ENCODE measurements at places on chromosomes 13 and 19. TPM values are rescaled to one million over a fixed set of nuclear protein-coding genes. Genes with fewer than 3 reads are reported as not detected.

DNA sequence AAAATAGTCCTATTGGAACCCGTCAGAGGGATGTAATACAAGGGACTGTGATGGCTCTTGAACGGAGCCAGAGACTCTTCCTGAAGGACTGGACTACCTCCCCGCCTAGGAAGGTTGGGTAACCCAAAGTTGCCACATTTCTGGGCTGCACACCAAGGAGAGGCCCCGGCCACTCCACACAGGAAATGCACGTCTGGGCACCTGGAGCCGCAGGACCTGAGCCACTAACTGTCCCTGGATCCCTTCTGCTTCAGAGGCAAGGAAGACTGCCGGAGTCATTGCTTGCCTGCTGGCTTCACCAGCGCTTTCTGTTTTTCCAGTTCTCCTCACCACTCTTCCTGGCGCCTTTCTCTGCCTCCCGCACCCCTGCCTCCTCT, 1.2 kb upstream of the FLT1 start:
- DNase-seq, result no peak

Gene ANGPTL4
- 2.3 TPM for total RNA-seq

Gene ZNF527
- total RNA-seq, result 3.7 TPM

DNA sequence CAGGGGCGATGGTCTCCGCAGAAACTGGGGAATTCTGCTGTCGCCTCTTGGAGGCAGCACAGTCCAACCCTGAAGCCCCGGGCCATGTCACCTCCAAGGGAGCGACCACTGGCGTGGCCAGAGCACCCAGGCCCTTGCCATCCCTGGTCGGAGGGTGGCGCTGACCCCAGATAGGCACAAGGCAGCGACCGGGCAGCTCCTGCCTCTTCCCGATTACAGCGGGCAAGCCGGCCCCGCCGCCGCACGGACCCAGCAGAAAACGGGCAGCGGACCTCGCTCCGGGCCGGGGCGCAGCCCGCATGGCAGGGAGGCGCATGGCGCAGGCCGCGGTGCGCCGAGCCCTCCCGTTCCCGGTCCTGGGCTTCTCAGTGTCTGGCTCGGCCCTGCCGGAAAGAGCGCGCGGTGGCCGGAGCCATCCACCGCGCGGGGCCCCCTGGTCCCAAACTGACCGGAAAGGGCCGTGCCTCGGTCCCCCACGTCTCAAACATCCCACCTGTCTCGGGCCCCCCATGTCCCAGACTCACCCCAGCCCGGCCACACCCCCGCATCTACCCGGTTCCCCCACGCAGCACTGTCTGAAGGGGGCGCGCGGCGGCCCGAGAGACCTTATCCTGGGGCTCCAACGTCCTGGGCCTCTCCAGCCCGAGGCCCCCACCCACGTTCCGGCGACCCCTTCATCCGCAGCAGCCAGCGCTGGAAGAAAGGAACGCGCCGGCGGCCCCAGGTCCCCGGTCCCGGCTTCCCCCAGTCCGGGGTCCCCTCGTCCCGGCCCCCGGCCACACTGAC, 727 bp downstream of the CERS1 start:
- peak; percentile 80 for DNase-seq

Gene SLC25A30
- 7.4 TPM for total RNA-seq

Gene LAIR1
- total RNA-seq, result not detected

DNA sequence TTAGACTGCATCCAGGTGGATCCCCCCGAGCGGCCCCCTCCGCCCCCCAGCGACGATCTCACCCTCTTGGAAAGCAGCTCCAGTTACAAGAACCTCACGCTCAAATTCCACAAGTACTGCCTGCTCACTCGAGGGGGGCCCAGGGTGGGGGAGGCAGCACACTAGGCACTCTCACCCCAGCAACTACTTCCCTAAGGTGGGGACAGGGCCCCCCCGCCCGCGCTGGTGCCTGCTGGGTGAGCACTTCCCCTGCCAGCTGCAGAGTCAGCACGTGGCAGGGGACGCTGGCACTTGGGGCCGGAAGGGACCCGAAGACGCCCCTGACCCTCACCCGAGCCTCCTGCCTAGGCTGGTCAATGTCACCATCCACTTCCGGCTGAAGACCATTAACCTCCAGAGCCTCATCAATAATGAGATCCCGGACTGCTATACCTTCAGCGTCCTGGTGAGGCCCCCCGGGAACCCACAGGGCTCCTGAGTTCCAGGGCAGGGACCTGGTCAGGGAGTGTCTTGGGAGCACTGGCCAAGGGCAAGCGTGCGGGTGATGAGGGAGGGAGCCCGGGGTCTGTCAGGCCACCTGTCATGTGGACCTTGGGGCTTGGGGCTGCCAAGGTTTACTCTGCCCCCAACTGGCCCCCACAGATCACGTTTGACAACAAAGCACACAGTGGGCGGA, 5.2 kb downstream of the MCOLN1 start:
- DNase-seq, result no peak

- DNase-seq, result no peak
These were observed 862.1 kb upstream of the MIR17HG start for GRCh38 chr13:90485436-90485835.

GRCh38 chr19:18021121-18021755, 13.3 kb downstream of the ARRDC2 start:
- no peak for DNase-seq

GRCh38 chr13:30303269-30303668, 4.1 kb downstream of the KATNAL1 start:
- no peak for DNase-seq

Measured in H1 (cell line).